ENCODE measurements at places on chromosomes 4 and X.

DNA sequence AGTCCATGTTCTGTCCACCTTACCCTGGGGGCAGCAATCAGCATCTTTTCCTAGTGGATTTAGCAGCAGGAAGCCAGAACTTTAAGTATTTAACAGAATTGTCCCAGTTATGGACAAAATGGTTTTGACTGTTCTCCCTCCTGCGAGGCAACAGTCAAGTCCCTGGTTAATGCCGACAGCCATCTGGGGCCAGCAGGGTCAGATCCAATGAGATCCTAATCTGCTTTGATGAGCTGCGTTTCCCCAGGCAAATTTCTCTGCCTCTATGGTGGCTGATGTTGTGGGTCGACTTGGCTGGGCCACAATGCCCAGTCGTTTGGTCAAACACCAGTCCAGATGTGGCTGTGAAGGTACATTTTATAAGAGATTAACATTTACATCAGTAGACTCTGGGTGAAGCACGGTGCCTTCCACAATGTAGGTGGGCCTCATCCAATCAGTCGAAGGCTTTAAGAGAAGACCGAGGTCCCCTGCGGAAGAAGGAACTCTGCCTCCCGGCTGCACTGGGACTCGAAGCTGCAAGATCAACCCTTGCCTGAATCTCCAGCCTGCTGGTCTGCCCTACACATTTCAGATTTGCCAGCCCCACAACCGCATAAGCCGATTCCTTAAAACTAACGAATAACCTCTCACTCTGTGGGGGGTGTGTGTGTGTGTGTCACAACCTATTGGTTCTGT, 89.0 kb upstream of the C4orf50 start:
- no peak for DNase-seq

DNA sequence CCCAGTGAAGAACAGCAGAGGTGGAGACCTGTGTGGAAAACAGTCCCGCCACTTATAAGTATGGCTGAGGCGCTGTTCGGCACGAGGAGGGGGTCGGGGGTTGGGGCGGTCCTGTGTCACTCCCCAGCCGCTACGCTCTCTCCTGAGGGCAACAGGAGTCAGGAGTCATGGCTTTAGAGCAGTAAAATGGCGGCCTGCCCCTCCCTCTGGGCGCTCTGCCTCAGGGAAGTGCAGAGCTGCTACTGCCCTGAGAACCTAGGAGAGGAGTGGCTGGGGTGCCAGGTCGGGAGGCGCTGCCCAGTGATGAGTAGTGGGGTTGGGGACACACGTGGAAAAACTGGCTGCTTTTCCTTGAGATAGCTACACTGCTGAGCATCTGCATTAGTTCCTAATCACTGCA, 551.2 kb upstream of the AMOT start:
- DNase-seq: no peak

- DNase-seq: peak; percentile 10
These were observed 43.7 kb downstream of the TMPRSS11E start for GRCh38 chr4:68490826-68491457.

DNA sequence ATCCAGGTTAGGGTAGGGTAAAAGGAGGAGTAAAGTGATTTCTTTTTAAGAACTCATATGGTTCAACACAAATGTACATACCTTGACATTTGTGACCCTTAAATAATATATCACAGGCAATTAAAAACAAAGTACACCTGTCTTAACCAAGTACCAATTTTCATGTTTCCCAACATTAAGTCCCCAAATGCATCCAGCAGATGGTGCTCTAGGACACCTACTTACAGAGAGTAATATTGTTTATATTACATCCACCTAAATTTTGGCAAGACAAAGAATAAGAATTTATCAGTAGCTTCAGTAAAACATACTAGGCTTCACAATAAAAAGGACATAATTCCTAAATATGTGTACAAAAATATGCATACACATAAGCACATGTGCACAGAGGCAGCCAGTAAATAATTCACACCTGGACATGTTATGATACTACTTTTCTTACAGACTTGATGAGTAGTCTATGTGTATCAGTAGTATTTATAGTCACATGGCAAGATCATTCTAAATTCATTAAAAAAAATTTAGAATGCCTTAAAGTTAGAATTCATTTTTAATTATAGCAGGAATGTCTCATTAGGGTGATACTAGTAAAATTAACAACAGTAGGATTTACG, 219.7 kb downstream of the DCLK2 start:
- DNase-seq: peak; percentile 86

DNA sequence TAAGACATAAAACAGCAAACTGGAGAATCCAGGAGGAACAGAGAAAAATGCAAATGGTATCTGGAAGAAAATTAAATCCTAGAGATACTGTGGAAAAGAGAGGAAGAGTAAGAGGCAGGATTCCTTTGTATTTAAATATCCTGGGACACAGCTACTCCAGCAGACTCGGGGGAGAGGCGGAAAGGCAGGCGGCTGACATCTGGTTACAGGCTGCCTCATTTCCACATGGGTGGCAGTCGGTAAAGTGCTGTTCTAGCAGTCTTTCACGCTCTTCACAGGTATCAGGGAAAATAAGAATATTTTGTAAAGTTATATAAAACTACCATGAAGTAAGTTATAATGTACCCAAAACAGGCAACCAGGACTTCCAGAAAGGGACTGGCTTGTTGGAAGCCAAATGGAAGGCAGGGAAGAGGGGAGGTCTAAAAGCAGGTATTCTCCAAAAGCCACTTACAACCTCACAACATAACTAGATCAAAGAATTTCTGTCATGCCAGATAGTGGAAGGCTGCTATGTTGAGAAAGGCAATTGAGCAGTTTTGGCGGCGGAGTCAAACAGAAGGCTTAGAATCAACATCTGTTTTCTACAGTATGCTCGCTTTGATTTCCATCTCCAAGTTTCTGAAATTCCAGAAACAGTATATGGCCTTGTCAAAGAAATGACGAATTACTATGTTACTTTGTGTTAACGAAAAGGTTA, 1.3 kb upstream of the TIGD2 start:
- DNase-seq: peak; percentile 91

- DNase-seq: peak; percentile 51
These were observed 478.9 kb downstream of the KCNIP4 start for GRCh38 chr4:21469438-21470300.

- no peak for DNase-seq
These were observed 1.1 kb downstream of the SRPX2 start for GRCh38 chrX:100645106-100645505.

DNA sequence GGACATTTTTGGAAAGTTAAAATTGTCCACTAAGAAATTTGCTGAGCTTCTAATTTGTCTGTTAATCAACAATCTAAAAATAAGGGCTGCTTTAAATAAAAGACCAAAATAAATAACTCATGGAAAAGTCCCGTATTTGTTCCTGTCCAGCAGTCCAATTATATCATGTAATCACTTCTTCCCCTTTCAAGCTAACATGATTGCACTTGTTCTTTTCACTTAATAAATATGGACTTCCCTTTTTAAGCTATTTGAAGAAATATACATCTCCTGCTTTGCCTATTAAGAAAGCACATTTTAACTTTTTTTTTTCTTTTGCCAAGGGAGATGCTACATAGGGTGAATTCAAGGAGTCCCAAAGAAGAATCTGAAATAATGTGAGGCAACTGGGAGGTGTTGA, 55.6 kb upstream of the FRAS1 start:
- DNase-seq: no peak

GRCh38 chrX:14354521-14354920, 174.8 kb upstream of the GLRA2 start:
- peak; percentile 1 for DNase-seq

GRCh38 chr4:28686618-28687017, 1826.0 kb downstream of the STIM2 start:
- DNase-seq: no peak

DNA sequence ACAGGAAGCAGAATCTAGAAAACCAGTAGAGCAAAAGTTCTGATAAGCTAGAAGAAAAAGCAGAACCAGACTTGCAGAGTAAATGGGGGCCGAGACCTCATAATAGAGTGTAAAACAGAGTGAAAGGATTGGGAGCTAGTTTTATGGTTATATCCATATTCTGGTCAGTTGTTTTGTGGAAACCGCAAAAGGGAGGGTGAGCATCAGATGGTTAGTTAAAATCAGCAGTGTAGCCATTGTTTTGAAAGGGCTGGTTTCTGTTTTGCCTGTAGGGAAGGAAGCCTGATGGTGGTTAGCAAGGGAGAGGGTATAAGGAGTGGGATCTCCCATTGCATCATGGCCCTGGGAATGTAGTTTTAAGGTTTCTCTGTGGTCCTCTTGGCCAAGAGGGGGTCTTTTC, 17.2 kb upstream of the CCNI start:
- DNase-seq: no peak

- no peak for DNase-seq
These were observed 277.5 kb downstream of the IL15 start for GRCh38 chr4:141913928-141914327.

GRCh38 chr4:76568262-76568661, 133.2 kb downstream of the SHROOM3 start:
- DNase-seq: no peak

DNA sequence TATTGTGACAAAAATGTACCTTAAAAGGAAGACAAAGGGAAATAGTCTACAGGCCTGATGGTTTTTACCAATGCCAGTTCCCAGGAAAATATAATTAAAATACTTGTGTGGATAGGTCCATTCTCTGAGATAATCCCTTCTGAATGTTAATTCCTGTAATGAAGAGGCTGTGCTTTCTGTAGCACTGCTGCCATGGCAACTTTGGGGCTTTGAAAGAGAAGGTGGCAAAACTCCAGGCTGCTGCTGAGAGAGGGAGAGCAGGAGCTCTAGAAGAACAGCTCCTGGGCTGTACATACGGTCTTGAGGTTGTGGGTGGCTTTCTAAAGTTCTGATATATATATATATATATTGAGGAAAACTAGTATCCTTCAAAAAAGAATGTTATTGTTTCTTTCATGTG, 125.4 kb downstream of the PDLIM5 start:
- peak; percentile 93 for DNase-seq

GRCh38 chr4:68654946-68655721, 15.3 kb downstream of the UGT2B15 start:
- DNase-seq: no peak

DNA sequence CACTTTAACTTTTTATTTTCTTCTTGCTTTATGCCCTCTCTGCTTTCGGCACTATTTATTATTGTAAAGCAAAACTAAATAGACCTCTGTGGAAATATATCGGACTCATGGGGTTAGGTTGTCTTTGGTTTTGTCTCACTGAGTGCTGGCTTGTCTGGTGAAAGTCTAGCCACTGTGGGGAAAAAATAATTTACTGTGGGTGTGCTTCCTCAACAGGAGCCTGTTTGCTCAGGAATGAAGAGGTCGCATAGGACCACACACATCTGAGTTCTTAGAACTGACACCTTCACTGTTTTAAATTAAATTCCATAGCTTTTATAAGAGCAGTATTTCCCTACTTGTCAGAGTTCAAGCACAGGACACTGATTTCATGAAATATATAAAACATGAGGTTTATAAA, 103.0 kb upstream of the BMPR1B start:
- DNase-seq: no peak

- peak; percentile 12 for DNase-seq
These were observed 19.7 kb upstream of the ACSL1 start for GRCh38 chr4:184845367-184846021.

DNA sequence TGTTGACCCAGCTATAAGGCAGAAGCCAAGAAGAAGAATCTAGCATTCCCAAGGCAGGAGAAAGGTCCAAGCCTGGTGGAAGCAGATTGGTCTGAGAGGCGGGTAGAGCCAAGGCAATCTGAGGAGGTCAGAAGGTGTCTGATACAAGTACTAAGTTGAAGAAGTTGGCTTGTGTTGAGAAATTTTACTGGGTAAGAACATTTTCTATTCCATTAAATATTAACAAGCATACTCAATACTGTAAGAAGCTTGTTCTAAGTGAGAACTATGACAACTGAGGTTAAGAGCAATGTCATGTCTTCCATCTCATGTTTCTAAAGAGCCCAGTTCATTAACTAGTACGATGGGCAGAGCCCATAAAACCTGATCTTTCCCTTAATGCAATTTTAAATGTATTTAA, 75.0 kb downstream of the FAM13A start:
- no peak for DNase-seq
